ENCODE measurements at places on chromosomes 1 and 21. TPM values are rescaled to one million over a fixed set of nuclear protein-coding genes. Genes with fewer than 3 reads are reported as not detected.

DNA sequence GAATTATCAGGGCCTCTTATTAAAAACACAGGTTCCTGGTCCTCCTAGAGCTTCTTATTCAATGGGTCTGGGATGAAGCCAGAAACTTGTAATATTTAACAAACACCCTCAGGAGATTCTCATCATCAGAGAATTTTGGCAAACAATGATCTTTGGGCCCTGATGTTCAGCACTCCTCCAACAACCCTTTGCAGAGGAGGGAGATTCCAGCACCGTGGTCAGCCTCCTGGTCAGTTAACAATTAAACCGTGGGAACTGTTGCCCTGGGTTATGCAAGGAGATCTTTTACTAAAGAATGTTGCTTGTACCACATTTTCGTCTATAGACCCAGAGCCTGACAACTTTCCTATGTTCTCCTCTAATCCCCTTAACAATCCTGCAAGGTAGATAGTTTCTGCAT lies 294.4 kb downstream of the PLPP3 start:
- no peaks in the 10 kb centered on the region for H3K27me3 ChIP-seq
- no peak overlapping the region for H3K27ac ChIP-seq
- no peak overlapping the region for H3K4me3 ChIP-seq

DNA sequence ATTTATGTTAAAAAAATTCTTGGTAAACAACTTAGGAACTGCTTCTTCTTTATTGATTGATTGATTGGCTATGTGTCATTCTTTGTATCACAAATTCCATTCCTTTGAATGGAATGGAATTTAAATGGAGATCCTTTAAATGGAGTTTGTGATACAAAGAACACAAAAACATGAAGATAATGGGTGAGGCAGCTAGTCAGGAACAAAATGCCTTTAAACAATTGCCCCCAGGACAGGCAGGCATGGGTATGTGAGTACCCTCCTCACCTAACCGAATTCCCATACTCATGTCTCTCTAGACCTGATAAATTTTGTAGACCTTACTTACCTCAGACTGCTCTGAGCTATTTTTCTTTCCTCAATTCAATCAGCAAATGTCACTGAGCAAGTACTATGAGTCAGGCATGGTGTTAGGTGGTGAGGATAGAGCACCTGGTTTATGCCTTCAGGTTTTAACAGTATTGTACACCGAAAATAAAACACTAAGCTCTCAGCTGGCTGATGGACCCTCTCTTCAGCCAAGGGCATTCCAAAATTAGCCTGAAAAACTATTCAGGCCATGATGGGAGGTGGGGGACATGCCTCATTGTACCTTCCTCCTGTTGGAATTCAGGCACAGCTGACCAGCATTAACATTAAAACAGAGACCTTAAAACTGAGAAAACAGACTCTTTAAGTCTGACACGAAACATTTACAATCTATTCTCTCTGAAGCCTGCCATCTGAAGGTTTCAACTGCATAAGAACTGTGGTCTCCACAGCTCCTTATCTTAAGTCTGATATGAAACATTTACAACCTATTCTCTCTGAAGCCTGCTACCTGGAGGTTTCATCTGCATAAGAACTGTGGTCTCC lies 58.9 kb downstream of the OLFML3 start:
- H3K4me3 ChIP-seq, result no peak overlapping the region
- no peaks in the 10 kb centered on the region for H3K36me3 ChIP-seq
- H3K27me3 ChIP-seq, result no peaks in the 10 kb centered on the region
- DNase-seq, result no peak

The FCRL3 gene
- total RNA-seq, result 6.4 TPM

DNA sequence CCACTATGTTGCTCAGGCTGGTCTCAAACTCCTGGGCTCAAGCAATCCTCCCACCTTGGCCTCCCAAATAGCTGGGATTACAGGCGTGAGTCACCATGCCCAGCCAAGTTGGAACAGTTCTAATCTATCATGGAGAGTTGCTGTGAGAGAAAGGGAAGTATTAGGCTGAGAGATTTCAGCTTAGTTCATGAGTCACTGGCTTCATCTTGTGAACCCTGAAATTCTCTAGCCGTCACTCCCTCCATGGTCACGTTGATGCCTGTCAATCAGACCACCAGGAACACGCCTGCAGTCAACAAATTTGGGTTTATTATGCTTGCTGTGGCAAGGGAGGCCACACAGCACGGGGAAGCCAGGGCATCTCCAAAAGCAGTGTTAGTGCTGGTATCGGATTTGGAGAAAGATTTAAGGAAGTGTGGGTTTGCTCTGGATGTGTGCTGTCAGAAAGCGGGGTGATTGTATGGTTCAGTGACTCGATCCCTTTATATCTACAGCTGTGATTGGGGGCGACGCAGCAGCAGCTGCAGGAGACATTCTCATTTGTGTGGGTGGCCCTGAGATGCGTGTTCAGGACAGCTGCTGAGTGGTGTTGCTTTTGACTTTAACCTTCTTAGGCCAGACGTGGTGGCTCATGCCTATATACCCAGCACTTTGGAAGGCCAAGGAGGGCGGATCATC lies 18.7 kb downstream of the UQCRHL start:
- H3K27me3 ChIP-seq, result peaks cover 2% of the 10 kb centered on the region
- DNase-seq, result no peak
- no peaks in the 10 kb centered on the region for H3K36me3 ChIP-seq
- peaks cover 2% of the 10 kb centered on the region for H3K4me1 ChIP-seq

- H3K4me3 ChIP-seq, result no peak overlapping the region
- H3K27me3 ChIP-seq, result no peaks in the 10 kb centered on the region
- no peak for DNase-seq
- H3K36me3 ChIP-seq, result no peaks in the 10 kb centered on the region
- H3K4me1 ChIP-seq, result peaks cover 13% of the 10 kb centered on the region
These were observed 36.7 kb downstream of the PAX7 start for GRCh38 chr1:18667333-18667732.

The RAB3B gene
- 0.13 TPM for total RNA-seq

DNA sequence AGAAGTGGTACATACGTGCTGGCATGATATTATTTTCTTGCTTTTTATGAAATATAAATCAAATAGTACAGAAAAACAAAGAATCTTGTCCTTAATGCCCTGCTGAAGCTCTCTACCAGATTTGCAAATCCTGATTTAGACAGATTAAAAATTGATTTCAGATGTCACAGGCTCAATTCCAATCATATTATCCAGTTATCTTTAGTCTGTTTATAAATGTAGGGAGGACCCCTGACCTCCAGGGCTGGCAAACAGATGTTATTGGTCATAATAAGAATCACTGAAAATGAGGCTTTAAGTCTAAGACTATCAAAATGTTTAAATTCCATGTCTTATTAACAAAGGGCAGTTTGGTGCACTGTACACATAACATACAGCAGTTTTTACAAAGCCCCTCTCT lies 62.1 kb downstream of the TP53BP2 start:
- peaks cover 20% of the 10 kb centered on the region for H3K36me3 ChIP-seq
- H3K27ac ChIP-seq, result no peak overlapping the region
- DNase-seq, result no peak
- H3K4me3 ChIP-seq, result no peak overlapping the region
- no peaks in the 10 kb centered on the region for H3K4me1 ChIP-seq
- no peaks in the 10 kb centered on the region for H3K27me3 ChIP-seq

DNA sequence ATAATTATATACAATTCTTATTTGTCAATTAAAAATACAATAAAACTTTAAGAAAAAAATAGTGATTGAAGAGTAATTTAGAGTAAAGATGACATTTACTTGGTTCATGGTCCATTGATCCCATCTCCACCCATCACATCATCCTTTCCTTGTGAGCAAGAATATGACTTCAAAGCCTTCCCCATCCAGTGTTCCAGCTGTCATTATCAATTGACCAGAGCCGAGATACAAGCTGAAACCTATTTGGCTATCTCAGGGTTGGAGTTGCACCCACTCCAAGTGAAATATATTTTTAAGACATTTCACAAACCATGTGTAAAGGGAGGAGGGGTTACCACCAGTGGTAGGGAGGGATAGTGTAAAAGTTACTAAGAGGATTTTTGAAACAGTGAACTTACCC lies 428.9 kb upstream of the C1orf87 start:
- no peak overlapping the region for H3K4me3 ChIP-seq
- H3K4me1 ChIP-seq, result no peaks in the 10 kb centered on the region
- no peaks in the 10 kb centered on the region for H3K27me3 ChIP-seq
- H3K36me3 ChIP-seq, result no peaks in the 10 kb centered on the region

The CACHD1 gene
- 2.2 TPM for total RNA-seq

DNA sequence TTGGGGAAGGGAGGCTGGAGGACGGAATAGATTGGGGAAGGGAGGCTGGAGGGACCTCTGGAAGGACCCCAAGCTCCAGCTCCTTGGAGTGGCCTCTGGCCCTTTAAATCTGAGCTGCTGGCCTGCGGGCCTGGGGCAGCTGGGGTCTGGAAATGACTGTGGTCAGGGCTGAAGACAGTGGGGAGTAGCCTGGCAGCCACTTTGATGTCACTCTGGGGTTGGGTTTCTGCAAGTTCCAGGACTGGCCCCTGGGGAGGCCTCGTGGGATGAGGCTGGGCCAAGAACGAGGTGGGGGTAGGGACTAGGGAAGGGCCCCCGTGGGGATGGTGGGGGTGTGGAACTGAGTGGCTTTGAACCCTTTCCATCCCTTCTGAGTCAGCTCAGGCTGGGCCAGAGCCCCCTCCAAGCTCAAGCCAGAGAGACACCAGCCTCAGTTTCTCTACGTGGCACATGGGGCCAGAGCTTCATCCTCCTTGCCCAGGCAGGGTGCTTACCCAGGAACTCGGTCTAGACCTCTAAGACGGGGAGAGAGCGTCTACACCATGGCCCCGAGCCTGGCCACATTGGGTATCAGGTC lies 59.7 kb downstream of the ALPL start:
- peaks cover 2% of the 10 kb centered on the region for H3K27me3 ChIP-seq
- H3K4me3 ChIP-seq, result no peak overlapping the region
- H3K27ac ChIP-seq, result no peak overlapping the region
- H3K4me1 ChIP-seq, result no peaks in the 10 kb centered on the region
- DNase-seq, result no peak

DNA sequence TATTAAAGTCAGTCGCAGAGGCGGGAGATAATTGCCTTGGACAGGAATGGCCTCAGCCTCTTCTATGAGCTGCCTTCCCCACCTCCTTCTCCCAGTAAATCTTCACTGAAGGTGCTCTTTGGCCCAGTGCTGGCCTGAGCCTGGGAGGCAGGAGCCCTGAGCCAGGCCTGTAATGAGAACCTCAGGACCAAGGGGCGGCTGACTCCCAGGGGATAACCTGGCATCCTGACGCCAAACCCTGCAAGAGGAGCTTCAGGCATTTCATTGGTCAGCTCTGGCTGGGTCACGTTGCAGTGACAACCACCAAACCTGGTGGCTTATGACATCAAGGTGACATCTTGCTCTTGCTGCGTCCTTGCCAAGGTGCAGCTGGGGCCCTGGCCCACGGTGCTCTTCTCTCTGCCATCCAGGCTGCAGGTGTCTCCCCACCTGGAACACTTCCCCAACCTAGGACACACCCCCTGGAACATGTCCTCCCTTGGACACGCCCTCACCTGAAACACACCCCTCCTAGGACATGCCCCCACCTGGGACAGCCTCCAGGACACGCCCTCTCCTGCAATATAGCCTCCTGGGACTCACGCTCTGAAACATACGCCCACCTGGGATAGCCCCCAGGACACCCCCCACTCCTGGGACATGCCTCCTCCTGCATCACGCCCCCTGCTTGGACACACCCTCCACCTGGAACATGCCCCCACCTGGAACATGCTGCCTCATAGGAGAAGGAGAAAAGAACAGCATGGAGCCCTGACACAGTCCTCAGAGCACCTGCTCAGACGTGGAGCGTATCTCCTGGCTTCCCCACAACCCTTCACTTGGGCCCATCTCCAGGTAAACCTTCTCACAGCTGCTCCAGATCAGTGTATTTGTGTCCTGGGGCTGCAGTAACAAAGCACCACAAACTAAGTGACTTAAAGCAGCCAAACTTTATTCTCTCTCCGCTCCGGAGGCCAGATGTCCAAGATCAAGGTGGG lies 333.6 kb downstream of the NPHP4 start:
- H3K27me3 ChIP-seq, result peaks cover 2% of the 10 kb centered on the region
- no peak for DNase-seq
- no peaks in the 10 kb centered on the region for H3K36me3 ChIP-seq
- no peak overlapping the region for H3K27ac ChIP-seq
- peaks cover 5% of the 10 kb centered on the region for H3K4me1 ChIP-seq

The RYR2 gene
- total RNA-seq, result 0.02 TPM

The CDC42BPA gene
- 2.1 TPM for total RNA-seq

The DNM3 gene
- total RNA-seq, result 0.58 TPM

Data from activated CD8-positive, alpha-beta T cell treated with anti-CD3 and anti-CD28 coated beads for 36 hours (primary cell).